Liver (tissue), 10 donors: ENCODE measurements at places on chromosomes 2 and 18.

DNA sequence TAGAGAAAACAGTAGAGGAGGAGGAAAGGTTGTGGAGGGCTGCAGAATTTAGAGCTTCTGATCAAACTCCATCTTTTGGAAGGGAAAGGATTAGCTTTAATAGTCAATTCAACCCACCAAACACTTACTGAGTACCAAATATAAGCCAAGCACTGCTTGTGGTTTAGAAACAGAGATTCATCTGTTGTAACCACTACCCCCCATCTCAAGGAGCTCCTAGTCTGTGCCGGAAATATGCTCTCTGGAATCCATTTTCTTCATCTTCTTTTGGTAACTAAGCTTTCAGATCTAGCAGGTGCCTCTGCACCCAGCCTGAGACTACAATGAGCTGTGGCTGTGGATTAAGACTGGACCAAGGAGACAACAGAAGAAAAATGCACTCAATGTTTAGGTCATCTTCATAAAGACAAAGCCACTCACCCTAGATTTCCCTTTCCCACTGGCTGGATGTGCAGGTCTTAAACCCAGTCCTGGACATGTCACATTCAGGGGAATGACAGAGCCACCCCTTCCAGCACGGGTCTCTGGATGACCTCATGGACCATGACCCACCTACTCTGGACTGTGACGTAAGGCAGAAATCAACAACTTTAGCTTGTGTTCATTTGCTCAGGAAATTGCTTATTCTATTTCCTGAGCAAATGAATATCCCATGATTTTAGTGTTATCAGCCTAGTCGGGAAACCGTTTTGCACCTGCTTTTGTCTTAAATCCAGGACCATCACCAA is 52.9 kb downstream of the EPB41L3 start:
- DNase-seq, result no peak

DNA sequence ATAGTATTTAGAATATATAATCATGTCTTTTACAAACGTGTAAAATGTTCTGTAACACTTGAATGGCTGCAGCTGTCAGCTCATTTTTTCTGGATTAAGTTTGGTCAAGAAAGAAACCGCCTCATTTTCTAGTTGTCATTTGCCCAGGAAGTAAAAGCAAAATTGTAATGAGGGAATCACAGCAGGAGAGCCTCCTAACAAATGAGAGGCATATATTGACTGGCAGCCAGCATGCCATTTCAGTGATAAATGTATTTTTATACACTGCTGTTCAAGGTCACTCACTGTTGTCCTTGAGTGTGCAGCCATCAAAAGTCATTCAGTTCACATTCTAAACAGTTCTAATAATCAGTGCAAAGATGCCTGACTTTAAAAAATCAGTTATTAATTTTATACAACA is 144.3 kb upstream of the BOD1L2 start:
- no peak for DNase-seq

DNA sequence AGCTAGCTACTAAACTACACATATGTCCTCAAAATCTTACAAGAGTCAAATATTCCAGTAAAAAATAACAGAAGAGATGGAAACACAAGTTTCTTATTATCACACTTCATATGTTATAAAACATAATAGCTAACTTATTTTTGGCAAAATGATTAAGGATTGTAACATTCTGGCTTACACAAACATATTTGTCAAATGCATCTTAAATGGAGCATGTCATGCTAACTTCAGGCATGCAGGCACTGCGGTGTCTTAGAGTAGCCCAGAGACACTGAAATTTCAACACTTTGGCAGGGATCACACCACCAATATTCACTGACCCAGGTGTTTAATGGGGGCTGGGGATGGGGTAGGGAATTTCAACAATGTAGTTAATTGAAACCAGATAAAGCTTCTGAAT is 51.6 kb downstream of the LDAH start:
- DNase-seq, result no peak

- DNase-seq, result no peak
Observed at GRCh38 chr2:675982-676646, 1.1 kb downstream of the TMEM18 start.

GRCh38 chr18:59729781-59730180 is 32.6 kb upstream of the CCBE1 start:
- DNase-seq, result no peak

DNA sequence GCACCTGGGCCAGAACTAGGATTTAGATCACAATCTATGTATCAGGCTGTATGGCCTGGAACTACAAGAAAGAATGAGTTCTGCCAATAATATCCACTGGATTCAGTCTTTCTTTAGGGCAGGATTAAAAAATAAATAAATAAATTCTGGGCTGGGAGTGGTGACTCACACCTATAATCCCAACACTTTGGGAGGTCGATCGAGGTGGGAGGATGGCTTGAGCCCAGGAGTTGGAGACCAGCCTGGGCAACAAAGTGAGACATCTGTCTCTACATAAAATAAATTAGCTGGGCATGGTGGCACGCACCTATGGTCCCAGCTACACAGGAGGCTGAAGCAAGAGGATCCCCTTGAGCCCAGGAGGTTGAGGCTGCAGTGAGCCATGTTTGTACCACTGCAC is 8.1 kb downstream of the AMMECR1L start:
- no peak for DNase-seq

DNA sequence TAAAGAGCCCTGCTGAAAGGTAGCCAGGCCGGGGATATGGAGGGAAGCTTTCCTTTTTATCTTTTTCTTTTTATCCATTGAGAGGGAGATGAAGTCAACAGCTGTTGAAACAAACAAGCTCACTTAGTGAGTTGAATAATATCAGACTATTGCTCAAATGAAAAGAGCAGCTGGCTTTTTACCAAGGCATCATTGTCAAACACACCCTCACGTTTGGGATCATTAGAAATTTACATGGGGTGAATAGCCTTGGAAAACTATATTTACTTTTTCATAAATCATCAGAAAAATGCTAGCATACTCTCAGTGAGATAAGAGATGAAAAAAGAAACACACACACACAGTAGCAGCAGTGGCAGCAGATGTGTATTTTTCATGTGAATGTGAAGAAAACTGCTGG is 71.5 kb upstream of the HNMT start:
- no peak for DNase-seq

DNA sequence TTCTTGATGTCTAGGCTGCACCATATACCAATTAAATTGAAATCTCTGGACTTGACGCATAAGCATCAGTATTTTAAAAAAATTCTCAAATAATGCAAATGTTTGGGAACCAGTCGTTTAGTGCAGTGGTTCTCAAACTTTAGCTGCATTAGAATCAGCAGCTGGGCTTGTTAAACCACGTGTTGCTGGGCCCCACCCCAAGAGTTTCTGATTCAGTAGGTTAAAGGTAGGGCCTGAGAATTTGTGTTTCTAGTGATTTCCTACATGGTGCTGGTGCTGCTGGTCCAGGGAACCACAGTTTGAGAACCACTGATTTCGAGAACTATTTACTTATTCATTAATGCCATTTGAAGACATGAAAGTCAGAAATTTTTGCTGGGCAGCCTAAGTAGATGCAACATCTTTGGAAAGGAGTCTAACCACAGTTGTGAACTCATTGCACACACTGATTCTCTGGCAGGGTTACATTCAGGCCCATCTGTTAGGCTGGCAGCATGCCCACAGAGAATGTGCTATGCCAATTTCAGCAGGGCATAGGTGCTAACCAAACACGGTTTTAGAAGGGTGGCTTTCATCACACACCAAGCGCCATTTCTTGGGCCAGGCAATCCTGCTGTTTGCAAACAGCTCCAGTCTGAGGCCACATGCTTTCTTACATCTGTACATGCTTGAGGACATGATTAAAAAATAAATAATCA is 26.4 kb upstream of the ATP5MC3 start:
- DNase-seq, result no peak

- DNase-seq, result no peak
Observed at GRCh38 chr18:37249895-37250618, 315.5 kb downstream of the CELF4 start.

GRCh38 chr2:60411295-60411694 is 142.2 kb downstream of the BCL11A start:
- DNase-seq, result no peak

DNA sequence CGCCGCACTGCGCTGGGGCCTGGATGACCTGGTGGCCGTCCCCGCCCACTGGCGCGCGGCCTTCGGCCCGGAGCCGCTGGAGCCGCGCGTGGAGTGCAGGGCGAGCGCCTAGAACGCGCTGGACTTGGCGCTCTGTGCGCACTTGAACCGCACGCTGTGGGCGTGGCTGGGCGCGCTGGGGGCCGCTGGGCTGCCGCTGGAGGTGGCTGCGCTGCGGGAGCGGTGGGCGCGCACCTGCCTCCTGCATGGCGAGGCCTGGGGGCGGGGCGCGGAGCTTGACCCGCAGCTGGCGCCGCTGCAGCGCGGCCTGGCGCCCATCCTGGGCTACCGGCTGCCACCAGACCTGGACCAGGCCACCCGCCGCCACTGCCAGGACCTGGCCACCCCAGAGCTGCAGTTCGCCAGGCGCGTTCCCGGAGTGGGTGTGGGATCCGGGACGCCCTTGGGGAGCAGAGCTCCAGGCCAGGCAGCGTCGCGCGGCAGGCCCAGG is 9.9 kb downstream of the AQP12B start:
- no peak for DNase-seq

DNA sequence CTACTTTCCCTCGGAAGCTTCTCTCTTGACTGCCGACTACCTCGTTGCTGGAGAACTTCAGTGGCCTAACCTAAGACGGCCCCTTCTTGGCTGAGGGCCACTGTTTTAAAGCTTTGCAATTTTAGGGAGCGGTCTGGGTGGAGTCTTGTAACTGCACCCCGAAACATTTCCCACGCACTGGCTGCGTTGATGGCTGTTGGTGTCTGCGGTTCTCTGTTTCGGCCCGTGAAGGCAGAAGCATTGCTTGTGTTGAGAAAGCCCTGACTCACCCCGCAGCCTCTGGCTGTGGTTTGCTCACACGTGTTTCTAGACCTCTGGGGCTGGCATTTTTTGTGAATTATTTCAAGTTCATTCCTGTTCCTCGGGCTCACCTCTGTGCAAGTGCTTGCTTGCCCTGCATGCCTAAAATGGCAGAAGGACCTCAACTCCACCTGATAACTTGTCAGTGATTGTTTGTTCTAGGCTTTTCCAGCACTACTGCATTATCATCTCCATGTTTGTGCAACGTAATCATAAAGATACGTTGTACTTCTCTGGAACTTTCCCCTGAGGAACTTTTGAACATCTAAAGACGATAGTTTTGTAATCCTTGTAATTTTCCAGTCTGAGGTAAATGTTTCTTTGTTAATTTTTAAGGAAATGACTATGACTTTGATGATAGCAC is 94.2 kb upstream of the DLX2 start:
- no peak for DNase-seq

- DNase-seq, result peak; percentile 35
Observed at GRCh38 chr2:72148837-72149555, 1.3 kb upstream of the CYP26B1 start.

GRCh38 chr2:58137221-58137620 is 90.6 kb downstream of the VRK2 start:
- DNase-seq, result no peak

GRCh38 chr2:26614216-26615138 is 26.7 kb downstream of the CIB4 start:
- DNase-seq, result no peak

DNA sequence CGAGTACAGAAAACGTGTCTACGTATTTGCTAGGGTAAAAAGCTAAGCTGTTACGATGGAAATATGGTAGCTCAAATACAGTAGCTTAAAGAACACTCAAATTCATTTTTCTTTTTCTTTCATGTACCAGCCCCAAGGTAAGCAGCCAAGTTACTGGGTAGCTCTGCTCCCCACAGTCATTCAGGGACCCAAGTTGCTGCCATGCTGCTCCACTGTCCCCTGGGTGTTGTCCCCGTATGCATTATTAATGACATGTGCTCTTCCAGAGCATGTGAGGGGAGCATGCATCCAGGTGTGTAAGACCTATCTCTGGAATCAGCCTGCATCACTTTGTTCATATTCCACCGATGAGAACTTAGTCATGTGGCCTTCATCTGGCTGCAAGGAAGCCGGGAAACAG is 105.1 kb upstream of the SP3 start:
- no peak for DNase-seq

GRCh38 chr2:20433946-20434553 is 12.8 kb upstream of the RHOB start:
- no peak for DNase-seq

DNA sequence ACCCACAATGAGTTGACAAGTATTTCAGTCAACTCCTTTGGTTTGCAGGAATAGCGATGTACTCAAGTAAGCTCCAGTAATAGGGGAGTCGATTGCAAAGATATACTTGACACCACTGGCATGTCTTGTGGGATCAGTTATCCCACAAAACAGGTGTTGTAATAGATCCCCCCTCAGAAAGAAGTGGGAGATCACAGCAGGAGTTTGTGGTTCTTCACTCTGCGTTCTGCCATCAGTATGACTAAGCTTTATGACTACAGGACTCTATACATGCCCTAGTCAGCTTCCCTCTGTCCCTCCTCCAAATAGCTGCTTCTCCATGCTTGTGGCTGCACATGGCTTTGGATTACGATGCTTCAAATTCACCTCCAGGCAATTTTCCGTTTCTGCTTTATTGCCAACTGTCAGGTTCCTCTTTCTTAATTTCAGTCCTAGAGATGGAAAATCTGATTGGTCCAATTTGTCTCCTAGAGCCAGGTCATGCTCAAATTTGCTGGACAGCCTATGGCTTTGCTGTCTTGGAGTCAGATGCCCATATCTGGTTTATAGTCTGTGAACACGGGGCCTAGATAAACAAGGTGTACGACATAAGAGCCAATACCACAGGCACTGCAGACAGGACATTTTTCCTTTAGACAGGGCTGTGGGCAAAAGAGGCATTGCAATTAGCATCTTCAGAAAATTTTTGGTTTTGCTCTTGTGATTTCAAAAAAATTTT is 221.7 kb downstream of the PAX3 start:
- no peak for DNase-seq

- DNase-seq, result no peak
Observed at GRCh38 chr2:68653538-68653982, 10.2 kb downstream of the PROKR1 start.

GRCh38 chr2:210224941-210225672 is at the start of gene ACADL:
ACADL (minus strand) TSS chr2:210225447; CDS start chr2:210225263, 184 bp downstream.
- peak; percentile 52 for DNase-seq

- no peak for DNase-seq
Observed at GRCh38 chr2:204880928-204881327, 335.7 kb downstream of the PARD3B start.

DNA sequence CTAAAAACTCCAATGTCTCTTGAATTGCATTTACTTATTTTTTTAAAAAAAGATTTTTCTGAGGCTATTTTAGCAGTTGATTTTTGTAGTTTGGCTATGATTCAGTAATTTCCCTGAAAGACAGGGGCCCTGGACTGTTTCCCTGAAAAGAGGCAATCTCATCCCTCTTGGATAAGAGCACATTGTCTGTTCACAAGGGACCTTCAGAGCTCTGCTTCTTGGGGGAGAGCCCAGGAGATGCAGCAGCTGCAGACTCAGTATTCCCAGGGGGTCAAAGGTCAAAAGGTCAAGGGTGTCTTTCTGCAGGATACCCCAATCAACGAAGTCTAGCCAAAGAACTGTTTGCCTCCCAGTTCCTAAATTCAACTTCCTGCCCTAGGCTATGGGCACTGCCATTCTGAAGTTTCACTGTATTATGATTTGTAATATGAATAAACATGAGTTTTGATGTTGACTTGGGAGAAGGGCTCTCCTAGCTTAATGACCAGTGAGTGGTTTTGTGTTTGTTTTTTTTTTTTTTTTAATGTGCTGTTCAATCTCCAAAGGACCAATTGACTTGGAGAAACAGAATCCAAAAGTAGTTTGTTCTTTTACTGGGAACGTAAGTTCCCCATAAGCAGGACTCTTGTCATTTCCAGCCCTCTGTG is 157.0 kb upstream of the SERPINE2 start:
- DNase-seq, result no peak

GRCh38 chr18:48676346-48676745 is 137.5 kb downstream of the CTIF start:
- peak; percentile 45 for DNase-seq

GRCh38 chr18:44609181-44609941 is 71.3 kb upstream of the SETBP1 start:
- DNase-seq, result no peak
